Cardiac septum (tissue), 1 donor: ENCODE measurements at places on chromosomes 11 and 22.

GRCh38 chr11:118997627-118998387 is at the start of gene CENATAC:
CENATAC (plus strand) TSS chr11:118998138; CDS start chr11:118998198, 60 bp downstream.
- DNase-seq: peak; percentile 99

- no peak for DNase-seq
These were observed 5.4 kb upstream of the MMP8 start for GRCh38 chr11:102729849-102730815.

DNA sequence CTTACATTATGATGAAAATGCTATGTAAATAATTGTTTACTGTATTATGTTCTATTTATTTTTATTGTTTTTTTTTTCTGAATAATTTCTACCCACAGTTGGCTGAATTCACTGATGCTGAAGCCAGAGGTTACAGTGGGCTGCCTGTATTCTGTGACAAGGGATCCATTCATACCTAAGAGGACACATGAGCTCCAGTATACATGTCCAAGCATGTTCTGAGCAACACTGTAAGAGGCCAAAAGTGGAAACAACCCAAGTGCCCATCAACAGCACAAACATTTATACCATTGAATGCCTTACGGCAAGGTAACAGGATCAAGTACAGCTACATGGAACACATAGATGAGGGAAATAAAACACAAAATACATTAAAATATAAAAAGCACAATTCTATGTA is 1.4 kb upstream of the SRSF8 start:
- DNase-seq: no peak

DNA sequence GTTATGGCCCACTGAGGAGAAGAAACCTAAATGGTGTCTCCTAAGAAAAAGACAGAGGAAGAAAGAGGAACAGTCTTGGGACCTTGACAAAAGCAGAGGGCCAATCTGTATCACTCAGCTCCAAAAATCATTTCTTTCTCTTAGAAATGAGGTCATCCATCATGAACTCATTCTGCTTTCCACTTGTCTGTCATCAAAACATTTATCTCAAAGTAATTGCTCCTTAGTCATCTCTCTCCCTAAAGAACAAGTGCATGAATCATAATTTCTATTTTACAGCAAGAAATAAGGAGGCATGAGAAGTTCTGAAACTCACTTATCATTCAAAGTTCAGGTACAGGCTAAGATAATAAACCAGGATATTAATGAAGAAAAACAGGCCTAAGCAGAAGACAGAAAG is 375.6 kb downstream of the KCNA4 start:
- DNase-seq: no peak

DNA sequence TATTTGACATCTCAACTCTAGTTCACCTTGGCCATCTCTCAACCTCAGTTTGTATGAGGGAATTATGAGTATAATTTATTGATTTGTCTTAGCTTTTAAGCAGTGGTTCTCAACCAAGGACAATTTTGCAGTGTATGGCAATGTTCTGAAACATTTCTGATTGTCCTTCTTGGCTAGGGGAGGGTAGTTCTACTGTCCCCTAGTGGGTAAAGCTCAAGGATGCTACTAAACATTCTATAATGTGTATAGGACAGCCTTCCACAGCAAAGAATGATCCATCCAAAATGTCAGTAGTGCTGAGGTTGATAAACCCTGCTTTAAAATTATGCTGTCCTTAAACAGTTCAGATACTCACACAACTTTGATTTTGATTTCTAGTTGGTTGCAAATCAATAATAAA is 78.1 kb upstream of the ALKBH3 start:
- no peak for DNase-seq

GRCh38 chr11:124762624-124763155 is 600 bp upstream of the ESAM start:
- DNase-seq: no peak

- no peak for DNase-seq
These were observed 10.6 kb downstream of the STT3A start for GRCh38 chr11:125603207-125603606.

GRCh38 chr11:44607987-44608386 is 42.5 kb downstream of the CD82 start:
- no peak for DNase-seq

DNA sequence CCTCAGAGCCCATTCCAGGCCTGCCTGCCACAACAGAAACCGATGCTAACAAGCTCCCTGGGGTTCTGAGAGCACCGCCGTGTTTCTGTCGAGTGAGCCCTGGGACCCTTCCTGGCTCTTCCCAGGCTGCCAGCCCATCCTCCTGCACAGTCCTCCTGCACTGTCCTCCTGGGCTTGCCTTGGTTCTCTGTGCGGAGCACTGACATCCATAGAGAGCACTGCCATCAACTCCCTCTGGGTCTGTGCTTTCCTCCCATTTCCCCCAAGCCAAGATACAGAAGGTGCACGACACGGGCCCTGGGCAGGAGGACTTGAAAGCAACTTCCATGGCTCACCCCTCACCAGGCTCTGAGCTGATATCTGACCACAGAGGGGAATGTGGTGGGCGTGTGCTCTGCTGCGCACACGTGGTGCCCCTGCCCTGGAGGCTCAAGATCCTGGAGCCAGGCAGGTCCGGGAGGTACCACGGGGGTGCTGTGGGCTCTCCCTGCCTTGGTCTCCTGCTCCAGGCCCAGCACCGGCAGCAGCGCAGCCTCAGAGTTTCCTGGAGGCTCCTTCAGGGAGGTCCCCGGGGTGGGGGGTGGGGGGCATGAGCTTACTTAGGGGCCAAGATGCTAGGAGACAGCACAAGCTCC is 304.2 kb downstream of the BRD1 start:
- peak; percentile 65 for DNase-seq

GRCh38 chr22:23529166-23530103 is 50.7 kb downstream of the IGLL1 start:
- peak; percentile 56 for DNase-seq

- peak; percentile 74 for DNase-seq
These were observed 10.1 kb upstream of the NEAT1 start for GRCh38 chr11:65412271-65413076.
